Daoy (cell line): ENCODE measurements at places on chromosomes 1 and 21. TPM values are rescaled to one million over a fixed set of nuclear protein-coding genes. Genes with fewer than 3 reads are reported as not detected.

The C1orf53 gene
- 18.8 and 28.6 TPM in 2 replicates for total RNA-seq

The WNT4 gene
- total RNA-seq: 0.29 TPM in 1 of 2 replicates, not detected in the other

The ELAPOR1 gene
- 0.23 and 0.33 TPM in 2 replicates for total RNA-seq

The SLAMF9 gene
- 0.77 TPM in 1 of 2 replicates, not detected in the other for total RNA-seq

The MROH9 gene
- total RNA-seq: 0.06 TPM in 1 of 2 replicates, not detected in the other

The LRRC71 gene
- not detected in 2 replicates for total RNA-seq

The REG4 gene
- not detected in 2 replicates for total RNA-seq

The LORICRIN gene
- not detected in 2 replicates for total RNA-seq

The CD164L2 gene
- not detected in 2 replicates for total RNA-seq

The THEM5 gene
- total RNA-seq: not detected in 2 replicates

- peak; percentile 80 for DNase-seq
Observed at GRCh38 chr1:219792337-219793021, 135.9 kb downstream of the SLC30A10 start.

GRCh38 chr1:161121834-161122233, 3.9 kb downstream of the NIT1 start:
- no peak for DNase-seq

DNA sequence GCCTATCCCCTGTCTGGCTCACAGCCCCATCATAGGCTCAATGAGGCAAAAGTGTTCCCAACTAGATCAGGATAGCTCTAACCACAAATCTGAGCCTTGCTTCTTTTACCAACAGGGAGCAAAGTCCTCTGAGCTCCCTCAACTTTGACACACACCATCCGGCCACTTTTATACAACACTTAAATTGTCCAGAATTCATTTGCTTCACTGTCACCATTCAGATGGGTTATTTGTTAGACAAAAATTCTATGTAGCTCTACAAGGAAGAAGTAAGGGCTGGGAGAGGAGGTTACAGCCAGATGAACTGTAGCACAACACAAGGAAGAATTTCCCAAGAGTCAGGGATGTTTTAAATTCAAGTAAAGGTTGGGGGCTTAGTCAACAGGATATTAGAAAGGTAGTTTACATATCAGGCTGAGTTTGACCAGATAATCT, 50.8 kb downstream of the TGFBR3 start:
- no peak for DNase-seq

- no peak for DNase-seq
Observed at GRCh38 chr1:84923317-84923716, 30.3 kb upstream of the LPAR3 start.

DNA sequence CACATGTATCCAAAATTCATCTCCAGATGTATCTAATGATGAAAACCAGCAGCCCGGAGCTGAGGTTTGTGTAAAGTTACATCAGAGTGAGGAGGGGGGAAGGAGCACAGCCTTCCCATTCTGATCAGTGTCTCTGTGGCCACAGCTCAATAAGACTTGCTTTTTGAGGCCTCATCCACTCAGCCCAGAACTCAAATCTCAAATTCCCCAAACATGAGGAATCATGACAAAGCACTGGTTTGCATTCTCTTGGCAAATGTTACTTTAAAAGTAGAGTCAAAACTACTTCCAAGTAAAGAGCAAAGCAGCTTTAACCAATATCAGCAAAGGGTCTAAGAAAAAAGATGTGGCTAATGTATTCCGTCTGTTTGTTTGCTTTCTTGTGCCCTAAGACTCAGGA, 30.9 kb downstream of the CCN1 start:
- DNase-seq: peak; percentile 72

DNA sequence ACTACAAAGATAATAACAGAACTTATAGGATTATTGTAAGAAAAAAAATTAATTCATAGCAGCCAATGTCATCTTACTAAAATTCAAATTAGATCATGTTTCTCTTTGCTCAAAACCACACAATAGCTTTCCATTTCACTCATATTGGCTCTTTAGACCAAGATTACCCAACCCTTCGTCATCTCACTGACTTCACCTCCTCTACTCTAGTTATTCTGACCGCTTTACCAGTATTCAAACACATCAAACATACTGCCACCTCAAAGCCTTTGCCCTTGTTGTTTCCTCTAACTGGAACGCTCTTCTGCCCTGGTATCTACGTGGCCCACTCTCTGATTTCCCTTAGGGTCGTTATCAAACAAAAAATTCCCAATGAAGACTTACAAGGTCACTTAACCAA, 1.7 kb downstream of the ANGPTL3 start:
- no peak for DNase-seq

DNA sequence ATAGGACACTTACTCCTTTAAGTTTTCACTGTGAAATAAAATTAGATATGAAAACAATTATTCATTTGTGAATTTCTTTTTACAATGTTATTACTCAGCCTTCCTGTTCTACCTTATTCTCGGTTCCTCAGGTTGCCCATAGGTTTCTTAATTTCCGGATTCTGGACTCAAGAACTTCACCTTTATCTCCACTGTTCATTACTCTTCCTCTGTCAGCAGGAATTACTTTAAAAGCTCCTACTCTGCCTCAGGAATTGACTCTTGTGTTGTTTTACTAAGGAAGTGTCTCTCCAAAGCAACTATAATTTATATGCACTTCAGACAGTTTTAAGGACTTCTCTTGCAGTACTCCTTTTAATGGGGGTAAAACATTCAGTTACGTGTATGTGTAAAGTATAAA, 123.8 kb downstream of the OSBPL9 start:
- no peak for DNase-seq

- no peak for DNase-seq
Observed at GRCh38 chr1:46530311-46530710, 21.1 kb downstream of the KNCN start.

GRCh38 chr21:32372755-32373154, 20.1 kb downstream of the URB1 start:
- DNase-seq: no peak

DNA sequence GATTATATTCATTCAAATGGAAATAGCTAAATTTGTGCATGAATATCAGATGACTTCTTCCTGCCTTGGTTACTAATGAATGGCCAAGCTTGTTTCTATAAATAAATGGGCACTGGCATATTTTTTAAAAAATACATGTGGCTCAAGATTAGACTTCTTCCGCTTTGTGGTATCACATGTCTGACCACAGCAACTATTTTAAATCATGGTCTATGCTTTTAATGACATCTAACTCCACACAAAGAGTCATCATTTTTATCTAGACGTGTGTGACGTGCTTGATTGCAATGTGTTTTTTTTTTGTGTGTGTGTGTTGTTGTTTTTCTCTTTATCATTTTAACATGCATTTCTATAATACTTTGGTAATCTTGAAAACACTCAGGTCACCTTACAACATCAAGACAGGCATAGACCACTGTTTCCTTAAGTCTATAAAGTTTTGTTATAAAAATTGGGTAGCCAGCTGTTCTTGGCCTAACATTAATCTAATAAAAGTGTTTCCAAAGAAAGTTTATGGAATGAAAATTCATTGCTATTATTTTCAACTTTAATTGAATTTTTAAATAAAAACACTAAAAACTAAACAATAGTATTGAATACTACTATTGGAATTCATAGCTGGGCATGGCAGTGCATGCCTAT, 29.5 kb downstream of the RGS1 start:
- DNase-seq: no peak

DNA sequence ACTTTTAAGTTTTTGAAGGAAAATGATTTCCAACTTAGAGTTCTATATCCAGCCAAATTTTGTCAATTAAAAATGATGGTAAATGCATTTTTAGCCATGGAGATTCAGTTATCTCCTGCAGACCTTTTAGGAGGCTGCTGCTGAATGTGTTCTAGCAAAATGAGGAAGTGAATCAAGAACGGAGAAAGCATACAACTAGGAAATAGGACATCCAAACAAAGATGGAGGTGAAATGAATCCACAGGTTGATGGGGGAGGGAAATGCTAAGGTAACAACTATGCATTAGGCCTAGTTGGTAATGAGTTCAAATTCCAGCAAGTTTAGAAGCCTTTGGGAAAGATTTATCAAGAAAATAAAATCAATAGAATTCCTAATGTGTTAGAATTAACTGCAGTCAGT, 80.5 kb downstream of the FNBP1L start:
- no peak for DNase-seq

DNA sequence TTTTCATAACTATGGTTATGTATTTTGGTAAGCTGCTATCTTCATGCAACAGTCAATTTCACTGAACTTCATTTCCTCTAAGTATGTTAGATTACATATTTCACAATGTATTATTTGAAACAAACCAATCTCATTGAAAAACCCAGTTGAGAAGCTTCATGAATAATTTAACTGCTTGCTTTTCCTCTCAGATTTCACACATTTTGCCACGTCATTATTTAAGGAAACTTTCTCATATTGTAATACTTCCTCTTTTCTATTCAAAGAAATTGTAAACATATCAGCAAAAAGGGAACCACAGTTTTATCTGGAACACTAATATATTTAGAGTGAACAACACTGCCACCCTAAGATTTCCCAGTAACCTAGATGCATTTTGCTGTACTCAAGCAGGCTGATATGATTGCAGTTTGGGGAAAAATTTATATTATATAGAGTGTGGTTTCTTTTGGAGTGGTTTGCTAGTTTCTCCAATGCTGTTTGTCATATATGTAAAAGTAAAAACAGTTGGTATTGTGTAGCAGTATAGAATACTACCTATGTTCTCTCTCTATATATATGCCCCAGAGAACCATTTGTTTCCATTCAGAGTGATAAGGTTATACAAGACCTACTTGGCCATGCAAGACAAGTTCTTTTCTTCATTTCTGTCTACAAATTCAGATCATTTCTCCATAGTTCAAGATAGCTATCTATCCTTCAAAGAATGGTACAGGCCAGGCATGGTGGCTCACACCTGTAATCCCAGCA, 28.4 kb upstream of the AHCTF1 start:
- no peak for DNase-seq

GRCh38 chr1:5620997-5621396, 371.2 kb downstream of the NPHP4 start:
- no peak for DNase-seq

DNA sequence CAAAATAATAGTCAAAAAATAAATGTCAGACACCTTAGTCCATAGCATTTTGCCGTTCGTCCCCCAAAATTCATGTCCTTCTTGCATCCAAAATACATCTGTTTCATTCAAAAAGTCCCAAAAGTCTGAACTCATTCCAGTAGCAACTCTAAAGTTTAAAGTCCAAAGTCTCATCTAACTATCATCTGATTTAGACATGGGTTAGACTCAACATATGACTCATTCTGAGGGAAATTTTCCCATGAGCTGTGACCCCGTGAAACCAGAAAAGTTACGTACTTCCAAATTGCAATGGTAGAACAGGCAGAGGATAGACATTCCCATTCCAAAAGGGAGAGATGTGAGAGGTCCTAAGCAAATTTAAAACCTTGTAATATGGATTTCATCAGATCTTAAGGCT, 48.6 kb upstream of the CACHD1 start:
- DNase-seq: peak; percentile 41

GRCh38 chr1:43315481-43315880, 14.7 kb downstream of the TIE1 start:
- DNase-seq: no peak

GRCh38 chr1:160500321-160500990, 22.6 kb downstream of the SLAMF6 start:
- no peak for DNase-seq

GRCh38 chr1:33649759-33650158, 177.3 kb downstream of the ZSCAN20 start:
- no peak for DNase-seq

DNA sequence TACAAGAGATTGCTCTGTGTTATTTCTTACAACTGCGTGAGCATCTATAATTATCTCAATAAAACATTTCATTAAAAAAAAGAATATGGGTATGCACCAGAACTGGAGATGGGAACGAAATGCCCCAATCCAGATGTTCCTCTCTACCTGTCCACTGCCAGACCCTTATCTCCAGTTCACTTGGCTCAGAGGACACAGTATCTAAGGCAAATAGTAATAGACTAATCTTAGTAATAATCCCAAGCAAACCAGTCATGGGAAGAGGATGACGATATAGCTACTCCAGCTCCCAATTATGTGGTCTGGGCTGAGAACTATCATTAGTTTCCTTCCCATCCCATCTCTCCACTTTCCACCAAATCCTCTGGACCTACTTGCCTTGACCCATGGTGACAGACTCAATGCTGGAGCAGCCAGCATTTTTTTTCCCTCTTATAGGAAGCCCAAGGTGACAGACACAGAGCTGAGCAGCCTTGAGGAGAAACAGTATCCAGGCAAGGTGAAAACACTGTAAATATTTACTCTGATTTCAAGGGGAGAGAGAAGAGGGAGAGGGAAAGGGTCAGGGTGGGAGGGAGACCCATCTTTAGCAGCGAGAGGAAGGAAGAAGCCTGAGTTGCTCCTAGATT, 28.7 kb downstream of the DDX20 start:
- DNase-seq: no peak

- peak; percentile 53 for DNase-seq
Observed at GRCh38 chr1:155062151-155062686, 1.3 kb upstream of the EFNA4 start.

- peak; percentile 87 for DNase-seq
Observed at GRCh38 chr1:7379441-7379971, 391.6 kb upstream of the VAMP3 start.

- no peak for DNase-seq
Observed at GRCh38 chr1:219573158-219573557, 39.7 kb downstream of the ZC3H11B start.

DNA sequence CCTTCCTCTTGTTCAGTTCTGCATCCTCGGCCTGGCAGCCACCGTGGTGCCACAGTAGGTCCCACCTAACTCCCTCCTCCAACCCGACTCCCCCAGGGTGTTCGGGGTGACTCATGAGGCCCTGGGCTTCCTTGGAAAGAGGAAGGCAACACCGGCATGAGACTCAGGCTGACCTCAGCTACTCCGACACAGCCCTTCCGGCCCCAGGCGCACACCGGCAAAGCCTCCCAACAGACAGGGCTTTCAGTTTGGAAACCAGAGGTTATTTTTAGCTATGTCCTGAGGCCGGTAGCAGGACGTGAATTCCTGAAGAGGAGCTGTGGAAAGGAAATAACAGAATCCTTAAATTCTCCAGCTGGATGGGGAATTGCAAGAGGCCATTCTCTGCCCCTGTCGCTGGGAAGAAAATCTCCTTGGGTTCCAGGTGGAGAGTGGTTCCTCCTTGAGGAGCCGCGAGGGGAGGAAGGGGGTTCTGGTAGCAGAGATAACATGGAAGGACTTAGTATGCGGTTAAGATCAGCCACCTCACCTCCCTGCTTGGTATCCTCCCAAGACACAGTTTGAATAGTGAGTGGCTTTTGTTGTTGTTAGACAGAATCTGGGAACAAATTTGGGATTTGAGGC, 24.4 kb downstream of the PLXNA2 start:
- DNase-seq: peak; percentile 92

DNA sequence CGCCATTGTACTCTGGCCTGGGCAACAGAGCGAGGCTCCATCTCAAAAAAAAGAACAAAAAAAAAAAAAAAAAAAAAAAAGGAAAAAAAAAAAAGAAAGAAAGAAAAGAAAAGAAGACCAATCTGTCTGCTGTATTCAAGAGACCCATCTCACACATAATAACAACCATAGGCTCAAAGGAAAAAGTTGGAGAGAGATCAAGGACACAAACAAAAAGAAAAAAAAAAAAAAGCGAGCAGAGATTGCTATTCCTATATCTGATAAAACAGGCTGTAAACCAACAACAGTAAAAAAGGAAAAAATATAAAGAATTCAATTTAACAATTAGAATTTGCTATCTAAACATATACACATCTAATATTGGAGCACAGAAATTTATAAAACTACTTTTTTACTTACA, 150.4 kb downstream of the BRINP3 start:
- DNase-seq: no peak

- no peak for DNase-seq
Observed at GRCh38 chr1:167430134-167430848, 88.0 kb downstream of the CD247 start.

- DNase-seq: peak; percentile 69
Observed at GRCh38 chr1:76330991-76331603, 256.6 kb downstream of the ST6GALNAC3 start.
